Prostate gland (tissue), 2 donors: ENCODE measurements at places on chromosomes 1 and 21. TPM values are rescaled to one million over a fixed set of nuclear protein-coding genes. Genes with fewer than 3 reads are reported as not detected.

GRCh38 chr1:4959216-4959615 is 304.8 kb downstream of the AJAP1 start:
- no peak for DNase-seq
- no peaks in the 10 kb centered on the region for H3K36me3 ChIP-seq
- H3K27me3 ChIP-seq: peaks cover 14% of the 10 kb centered on the region
- H3K4me3 ChIP-seq: no peak overlapping the region

DNA sequence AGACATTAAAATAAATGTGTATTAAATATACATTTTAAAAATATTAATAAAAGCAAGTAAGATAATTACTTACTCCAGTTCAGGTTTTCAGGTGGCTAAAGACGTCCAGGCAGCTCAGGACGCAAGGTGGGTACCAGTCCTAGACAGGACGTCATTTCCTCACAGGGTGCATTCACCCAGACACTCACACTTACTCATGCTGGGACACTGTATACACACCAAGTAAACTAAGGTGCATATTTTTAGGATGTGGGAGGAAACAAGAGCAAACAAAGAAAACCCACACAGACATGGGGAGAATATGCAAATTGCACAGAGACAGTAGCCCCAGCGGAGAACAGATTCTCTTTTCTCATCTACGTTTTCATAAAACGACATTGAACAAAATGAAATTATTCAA is 457.9 kb downstream of the BRINP3 start:
- H3K4me1 ChIP-seq: no peaks in the 10 kb centered on the region
- no peak for DNase-seq
- H3K27ac ChIP-seq: no peak overlapping the region
- H3K36me3 ChIP-seq: no peaks in the 10 kb centered on the region
- H3K4me3 ChIP-seq: no peak overlapping the region

GRCh38 chr1:101003012-101003650 is 22.5 kb downstream of the DPH5 start:
- H3K4me1 ChIP-seq: no peaks in the 10 kb centered on the region
- H3K27ac ChIP-seq: peak overlapping the region; percentile 38
- no peak for DNase-seq
- H3K4me3 ChIP-seq: no peak overlapping the region
- no peaks in the 10 kb centered on the region for H3K27me3 ChIP-seq

DNA sequence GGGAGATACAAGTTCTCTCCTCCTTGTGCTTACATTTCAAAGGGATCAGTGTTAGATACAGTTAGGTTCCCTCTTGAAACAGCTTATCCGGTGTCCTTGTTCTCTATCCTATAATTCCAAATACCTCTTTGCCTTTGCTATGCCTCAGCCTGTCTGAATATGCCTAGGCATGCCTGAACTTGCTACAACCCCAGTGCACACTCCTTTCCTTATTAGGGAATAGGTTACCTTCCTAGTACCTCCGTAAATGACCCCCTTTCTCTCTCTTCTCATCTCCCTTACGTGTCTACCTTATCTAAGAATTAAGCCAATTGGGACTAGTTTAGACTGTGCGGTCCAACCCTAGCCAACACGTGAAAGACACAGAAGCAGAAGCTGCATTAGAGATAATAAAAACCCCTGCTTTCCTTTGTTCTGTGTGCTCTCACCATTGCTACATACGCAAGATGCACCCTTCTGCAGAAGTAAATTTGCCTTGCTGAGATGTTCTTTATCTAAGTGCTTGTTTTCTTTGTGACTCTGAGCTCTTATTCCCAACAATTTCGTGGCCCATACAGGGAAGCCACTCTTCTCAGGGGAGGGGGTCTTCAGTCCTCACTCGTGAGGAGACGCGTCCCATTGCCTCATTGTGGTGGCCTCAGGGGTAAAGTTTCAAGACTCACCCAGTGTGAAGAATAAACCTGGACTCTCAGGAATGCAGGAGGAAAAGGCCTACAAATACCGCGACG is 802.1 kb downstream of the PLA2G4A start:
- H3K36me3 ChIP-seq: no peaks in the 10 kb centered on the region
- H3K27ac ChIP-seq: no peak overlapping the region
- no peak overlapping the region for H3K4me3 ChIP-seq
- no peaks in the 10 kb centered on the region for H3K27me3 ChIP-seq
- DNase-seq: no peak

DNA sequence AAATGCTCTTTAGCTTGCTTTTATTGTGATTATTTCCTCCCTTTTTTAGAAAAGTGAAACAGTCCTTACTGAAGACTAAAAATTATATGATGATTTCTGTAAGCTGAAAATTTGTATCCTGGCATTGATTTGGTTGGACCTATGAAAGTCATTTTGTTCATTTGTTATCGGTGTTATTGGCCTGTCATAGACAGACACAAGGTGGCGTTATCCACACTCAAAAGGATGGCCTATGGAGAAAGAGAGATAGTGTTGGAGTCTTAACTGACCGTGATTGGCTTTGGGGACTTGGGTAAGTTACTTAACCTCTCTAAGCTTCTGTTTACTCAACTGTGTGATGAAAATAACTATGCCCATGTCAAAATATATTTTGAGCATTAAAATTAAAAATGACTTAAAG is 203.6 kb upstream of the CHODL start:
- no peak overlapping the region for H3K4me3 ChIP-seq
- no peak overlapping the region for H3K27ac ChIP-seq
- H3K27me3 ChIP-seq: no peaks in the 10 kb centered on the region
- no peaks in the 10 kb centered on the region for H3K4me1 ChIP-seq
- H3K36me3 ChIP-seq: no peaks in the 10 kb centered on the region

The ATP1A4 gene
- total RNA-seq: 5.2 TPM
